ENCODE measurements at places on chromosomes 13 and 19.

GRCh38 chr13:73808318-73808717 lies 325.9 kb downstream of the KLF12 start:
- DNase-seq, result no peak

DNA sequence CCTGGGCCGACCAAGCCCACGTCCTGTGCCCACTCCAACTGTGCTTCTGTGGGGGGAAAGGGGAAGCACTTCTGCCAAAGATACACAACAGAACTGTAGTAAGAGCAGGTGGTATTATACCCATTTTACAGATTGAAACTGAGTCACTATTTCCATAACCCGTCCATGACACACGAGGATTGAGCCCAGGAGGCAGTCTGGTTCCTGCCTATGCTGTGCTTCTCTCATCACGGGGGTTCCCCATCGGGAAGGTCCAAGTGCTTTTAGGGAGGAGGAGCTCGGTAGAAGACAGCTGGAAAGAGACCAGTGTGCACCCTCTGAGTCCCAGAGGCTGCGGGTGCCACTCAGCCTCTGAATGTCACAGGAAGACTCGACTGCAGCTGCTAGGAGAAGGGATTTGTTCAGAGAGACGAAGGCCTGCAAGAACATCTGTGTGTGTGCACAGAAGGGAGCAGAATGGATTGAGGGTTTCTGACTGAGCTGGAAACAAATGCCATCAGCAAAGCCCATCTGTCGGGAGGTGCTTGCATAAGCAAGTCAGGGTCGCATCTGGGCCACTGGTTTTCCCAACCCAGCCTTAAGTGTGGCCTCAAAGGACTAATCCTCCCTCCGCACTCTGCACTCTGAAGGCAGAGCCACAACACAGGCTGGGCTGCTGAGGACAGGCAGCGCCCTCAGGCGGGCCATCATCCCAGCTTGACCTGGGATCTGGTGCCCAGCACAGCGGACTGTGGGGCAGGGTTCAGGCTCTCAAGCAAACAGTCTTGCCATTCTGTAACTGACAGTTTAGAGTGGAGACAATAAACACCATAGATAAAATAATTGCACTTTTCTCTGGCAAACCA lies 150.0 kb downstream of the DPF1 start:
- DNase-seq, result no peak

DNA sequence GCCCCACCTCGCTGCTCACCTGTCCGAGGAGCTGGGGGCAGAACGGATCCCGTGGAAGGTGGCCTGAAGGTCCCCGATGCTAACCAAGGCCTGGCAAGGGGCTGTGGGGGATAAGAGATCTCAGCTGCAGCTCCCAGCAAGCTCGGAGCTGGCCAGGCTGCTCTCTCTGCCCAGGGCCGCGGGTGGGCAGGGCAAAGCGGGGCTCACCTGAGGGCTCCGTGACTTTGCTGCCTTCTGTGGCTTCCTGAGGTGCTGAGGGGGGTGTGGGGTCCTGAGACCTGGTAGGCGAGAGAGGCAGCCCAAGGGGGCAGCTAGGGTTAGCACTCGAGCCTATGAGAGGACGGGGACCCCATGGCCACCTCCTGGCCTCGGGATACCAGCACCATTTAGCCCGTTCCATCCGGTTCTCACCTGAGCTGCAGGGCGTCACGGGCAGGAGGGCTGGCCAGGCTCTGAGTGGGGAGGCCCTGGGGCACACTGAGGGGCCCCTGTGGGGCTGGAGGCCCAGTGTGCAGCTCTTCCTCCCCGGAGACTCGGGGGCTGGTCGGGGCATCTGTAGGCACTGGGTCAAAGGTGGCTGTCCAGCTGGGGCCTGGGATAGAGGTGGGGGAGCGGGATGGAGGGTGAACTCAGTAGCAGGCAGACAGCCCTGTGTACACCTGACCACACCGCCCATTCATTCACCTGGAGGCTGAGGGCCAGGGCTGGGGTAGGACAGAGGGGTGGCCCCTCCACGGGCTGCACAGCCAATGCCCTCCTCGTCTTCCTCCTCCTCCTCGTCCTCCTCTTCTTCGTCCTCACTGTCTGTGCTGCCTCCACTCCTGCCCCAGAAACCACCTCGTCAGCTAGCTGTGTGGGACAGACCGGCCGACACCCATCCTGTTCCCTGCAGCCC lies 3.1 kb upstream of the TMEM86B start:
- DNase-seq, result no peak

- DNase-seq, result no peak
Observed at GRCh38 chr13:37475151-37475550, 123.4 kb downstream of the POSTN start.

GRCh38 chr13:46154136-46154801 lies 27.7 kb downstream of the LCP1 start:
- no peak for DNase-seq

- no peak for DNase-seq
Observed at GRCh38 chr13:56975647-56976046, 165.1 kb upstream of the PRR20A start.

DNA sequence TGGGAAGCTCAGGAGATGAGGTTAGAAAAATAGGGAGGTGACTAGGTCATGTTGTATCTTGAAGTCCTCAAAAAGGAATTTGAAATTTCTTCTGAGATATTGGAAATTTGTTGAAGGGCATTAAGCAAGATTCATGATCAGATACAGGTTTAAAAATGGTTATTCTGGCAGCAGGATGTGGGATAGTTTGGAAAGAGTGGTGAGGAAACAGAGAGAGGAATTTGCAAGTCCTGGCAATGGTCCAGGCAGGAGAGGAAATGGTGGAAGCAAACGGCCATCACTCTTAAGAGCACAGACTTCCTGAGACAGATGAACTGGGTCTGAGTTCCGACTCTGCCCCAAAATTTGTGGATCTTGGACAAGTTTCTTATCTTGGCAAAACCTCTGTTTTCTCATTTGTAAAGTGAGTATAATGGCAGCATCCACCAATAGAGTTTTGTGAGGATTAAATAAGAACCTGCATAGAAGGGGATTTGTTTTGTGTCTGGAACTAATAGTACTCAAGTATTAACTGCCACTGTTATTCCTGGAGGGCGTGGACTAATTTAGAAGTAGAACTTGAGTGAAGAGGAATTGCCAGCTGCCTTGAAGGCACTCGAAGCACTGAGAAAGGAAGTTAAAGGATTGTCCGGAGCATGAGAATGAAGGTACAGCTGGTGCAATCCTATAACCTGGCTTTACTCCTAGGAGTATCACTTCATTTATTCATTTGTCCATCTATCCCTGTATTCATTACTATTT lies 99.6 kb downstream of the CCNA1 start:
- DNase-seq, result no peak

DNA sequence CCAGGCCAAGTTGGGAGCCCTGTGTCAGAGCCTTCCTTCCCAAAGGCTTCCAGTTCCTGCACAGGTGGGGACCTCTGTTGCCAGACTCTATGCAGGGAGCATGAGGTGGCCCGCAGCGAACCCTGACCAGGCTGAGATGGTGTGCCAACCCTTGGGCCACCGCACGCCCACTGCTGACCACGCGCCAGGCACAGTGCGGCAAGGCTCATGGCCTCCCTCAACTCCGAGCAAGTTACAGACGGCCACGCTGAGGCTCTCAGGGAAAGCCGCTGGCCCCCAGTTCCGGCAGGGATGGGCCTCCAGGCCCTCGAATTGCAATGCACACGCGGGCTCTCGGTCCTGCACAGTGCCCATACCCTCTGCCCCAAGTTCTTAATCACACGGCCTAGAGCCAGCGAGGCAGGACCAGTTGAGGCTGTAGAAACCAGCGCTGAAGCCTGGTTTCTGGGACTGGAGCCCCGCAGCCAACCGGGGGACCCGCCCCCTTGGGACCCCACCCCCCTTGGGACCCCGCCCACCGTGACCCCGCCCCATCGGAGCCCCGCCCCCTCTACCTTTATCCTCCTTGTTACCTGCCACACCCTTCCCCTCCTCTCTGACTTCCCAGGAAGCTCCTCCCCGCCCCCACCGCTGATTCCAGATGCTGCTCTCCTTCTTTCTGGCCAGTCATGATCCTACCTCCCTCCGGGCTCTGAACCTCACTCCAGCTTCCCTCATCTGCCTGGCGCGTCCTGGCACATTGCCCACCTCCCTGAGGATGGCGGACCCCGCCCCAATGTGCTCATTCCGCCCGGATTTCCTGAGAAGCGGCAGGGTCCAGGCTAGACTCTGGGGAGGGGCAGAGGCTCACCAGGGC lies 6.0 kb downstream of the PEX11G start:
- no peak for DNase-seq

DNA sequence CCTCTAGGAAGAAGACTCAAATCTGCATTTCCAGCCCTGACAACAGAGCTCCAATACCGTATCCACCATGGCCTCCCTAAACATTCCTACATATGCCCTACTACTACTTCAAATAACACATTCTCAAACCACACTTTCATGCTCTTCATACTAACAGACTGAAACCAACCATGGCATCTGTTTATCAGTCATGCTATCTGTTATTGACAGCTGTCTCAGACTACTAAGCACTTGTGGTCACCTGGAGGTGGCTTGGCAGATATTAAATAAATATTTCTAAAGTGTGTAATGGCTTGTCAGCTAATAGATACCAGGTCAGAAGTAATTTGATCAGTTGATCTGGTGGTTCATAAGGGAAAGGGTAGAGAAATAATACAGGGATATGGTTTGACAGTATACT lies 489.1 kb downstream of the DIAPH3 start:
- DNase-seq, result no peak

GRCh38 chr13:80906860-80907259 lies 565.9 kb upstream of the SPRY2 start:
- DNase-seq, result no peak

GRCh38 chr19:49073514-49074378 lies 1.2 kb upstream of the KCNA7 start:
- no peak for DNase-seq

GRCh38 chr13:78700121-78700910 lies 41.4 kb upstream of the OBI1 start:
- no peak for DNase-seq

DNA sequence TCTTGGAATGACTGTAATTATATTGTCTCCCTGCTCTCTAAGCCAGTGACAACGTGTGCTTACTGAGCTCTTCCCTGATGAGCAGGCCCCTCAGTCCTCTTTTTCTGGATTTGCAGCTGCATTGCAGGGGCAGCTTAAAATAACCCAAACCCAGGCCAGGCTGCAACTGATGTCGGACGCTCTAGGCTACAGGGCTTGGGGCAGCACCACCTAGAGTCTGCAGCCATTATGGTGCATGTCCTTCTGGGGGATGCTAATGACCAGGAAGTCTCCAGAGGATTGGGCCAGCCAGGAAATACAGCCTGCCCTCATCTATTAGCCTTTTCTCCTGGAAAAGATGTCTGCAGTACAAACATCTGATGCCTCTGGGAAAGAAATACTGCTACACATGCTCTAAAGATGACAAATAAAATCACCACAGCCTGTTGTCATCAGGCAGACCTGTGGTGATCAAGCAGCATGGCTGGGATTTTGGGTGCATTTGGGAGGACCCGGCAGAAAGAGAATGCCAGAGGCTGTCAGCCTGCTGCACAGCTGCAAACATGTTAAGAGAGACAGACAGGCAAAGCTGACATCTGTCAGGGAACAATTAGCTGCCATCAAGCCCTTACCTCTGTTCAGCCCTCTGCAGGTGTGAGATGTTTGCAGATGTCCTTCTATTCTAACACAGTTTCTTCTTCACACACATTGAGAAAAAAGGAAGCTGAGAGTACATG lies 51.8 kb downstream of the CCDC70 start:
- DNase-seq, result no peak

DNA sequence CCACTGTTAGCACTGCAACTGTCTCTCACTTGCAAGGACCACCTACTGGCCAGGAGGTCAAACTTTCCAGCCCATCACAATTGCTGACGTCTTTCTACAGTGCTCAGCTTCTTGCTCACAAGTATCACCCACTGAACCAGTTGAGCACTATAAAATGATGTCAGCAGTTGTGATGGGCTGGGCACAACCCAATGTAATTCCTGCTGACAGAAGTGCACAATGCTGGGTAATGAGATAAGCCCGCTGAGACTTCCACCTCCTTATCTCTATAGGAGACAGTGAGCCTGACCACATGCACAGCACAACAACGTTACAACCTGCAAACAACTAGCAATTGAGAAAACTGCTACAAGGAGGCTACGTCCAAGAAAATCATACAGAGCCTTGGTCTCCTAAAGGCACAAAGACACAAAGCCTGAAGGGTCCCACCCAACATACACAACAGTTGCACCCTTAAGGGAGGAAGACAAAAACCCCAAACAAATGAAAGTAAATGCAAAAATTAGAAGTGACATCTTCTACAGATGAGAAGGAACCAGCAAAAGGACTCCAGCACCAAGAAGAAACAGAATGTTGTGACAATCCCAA lies 273.2 kb downstream of the LIG4 start:
- no peak for DNase-seq

- DNase-seq, result no peak
Observed at GRCh38 chr13:33206945-33207614, 78.5 kb downstream of the STARD13 start.

DNA sequence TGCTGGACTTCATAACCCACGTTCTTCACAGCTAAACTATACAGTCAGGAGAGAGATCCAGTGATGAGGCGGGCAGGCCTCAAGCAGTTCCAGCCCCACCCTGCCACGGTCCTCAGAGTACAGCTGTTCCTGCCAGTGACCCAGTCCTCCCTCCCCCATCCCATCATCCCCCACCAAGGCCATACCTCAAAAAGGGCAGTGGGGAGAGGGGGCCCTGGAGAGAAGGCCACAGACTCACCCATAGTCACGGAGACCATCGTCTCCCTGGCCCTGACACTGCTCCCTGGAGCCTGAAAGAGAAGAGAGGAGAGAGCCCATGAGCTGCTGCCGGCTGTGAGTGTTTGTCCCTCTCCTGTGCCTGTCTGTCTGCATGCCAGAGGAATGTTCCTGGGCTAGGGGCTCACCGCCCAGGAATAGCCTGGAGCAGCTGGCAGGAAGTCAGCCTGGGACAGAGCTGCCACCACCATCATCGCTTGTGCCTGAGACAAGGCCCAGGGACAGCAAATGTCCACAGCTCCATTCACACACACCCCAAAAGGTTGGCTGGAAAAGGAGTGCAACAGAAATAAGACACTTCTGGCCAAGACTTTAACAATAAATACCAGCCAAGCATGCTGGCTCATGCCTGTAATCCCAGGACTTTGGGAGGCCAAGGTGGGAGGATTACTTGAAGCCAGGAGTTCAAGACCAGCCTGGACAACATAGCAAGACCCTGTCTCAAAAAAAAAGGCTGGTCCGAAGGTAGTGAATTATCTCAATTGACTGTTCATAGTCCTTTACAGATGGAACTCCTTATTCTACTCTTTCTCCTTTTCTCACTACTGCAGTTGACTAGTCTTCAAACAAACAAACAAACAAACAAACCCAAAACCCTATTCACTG lies 6.4 kb downstream of the C19orf47 start:
- no peak for DNase-seq

GRCh38 chr13:52929846-52930245 lies 81.4 kb upstream of the PCDH8 start:
- DNase-seq, result no peak

Data from CD4-positive, alpha-beta T cell treated with Interleukin-4 for 1 hour (primary cell).